HuH-7.5 (cell line): ENCODE measurements at places on chromosomes 7 and 10.

DNA sequence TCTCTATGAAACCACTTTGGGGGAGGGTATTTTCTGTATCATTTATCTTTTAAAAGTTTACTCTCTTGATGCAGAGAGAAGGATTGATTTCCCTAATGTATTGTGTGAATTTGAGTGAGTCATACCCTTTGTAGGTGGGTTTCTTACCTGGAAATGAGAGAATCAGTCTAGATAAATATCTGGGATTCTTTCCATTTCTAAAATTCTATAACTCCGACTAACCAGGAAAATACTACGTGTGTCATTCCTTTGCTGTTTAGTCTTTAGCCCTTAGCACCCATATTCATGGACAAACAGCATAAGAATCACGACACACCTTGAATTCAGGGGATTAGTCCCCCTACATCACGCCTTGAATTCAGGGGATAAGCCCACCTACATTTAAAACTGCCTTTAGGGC is 139.1 kb downstream of the GATA3 start:
- no peak for DNase-seq

DNA sequence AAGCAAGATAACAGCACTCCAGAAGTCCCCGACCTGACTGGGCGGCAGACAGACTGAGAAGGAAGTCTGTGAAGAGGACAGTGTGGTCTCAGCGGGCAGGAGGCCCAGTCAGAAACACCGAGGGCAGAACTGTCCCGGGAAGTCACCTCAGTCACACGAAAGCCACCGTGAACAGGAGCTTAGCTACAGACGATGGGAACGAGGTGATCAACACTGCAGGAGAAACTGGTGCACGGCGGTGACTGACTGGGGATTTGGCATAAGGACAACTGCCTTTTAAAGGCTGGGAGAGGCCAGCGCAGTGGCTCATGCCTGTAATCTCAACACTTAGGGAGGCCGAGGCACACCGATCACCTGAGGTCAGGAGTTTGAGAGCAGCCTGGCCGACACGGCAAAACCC is 217.8 kb downstream of the PTPRN2 start:
- no peak for DNase-seq

DNA sequence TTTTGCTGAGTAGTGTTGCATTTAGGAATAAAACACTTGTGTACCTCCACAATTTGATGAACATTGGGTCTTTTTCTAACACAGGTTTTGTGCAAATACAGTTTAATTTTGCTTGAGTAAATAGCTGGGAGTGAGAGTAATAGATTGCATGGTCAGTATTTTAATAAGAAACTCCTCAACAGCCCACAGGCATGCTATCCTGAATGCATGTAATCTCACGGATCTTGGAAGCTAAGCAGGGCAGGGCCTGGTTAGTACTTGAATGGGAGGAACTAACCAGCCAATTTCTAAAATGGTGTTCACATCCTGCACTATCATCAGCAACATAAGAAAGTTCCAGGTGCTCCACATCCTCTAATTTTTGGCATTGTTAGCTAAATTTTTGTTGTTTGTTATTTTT is 685.4 kb upstream of the MBL2 start:
- DNase-seq: no peak

GRCh38 chr10:58453105-58453504 is 59.6 kb upstream of the BICC1 start:
- DNase-seq: no peak

GRCh38 chr10:91378061-91378460 is 32.1 kb upstream of the HECTD2 start:
- DNase-seq: no peak

- DNase-seq: no peak
Measured at GRCh38 chr10:62652114-62652513, 152.4 kb upstream of the ADO start.

DNA sequence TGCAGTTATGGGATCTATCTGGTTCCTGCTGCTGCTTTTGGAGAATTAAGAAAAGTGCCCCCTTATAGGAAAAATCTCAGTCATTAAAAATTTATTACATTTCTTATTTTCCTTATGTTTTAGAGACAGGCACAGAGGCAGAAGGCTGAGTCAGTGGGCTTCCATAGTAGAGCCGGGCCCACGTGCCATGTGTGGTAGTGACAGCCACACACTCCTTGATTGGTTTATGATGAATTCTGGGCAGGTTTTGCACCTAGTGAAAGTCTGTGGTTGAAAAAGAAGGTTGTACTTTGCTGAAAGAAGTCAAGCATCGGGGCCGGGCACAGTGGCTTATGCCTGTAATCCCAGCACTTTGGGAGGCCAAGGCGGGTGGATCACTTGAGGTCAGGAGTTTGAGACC is 109.9 kb downstream of the FANK1 start:
- no peak for DNase-seq
